Neural progenitor cell (in vitro differentiated cells): ENCODE measurements at places on chromosomes 4 and X. TPM values are rescaled to one million over a fixed set of nuclear protein-coding genes. Genes with fewer than 3 reads are reported as not detected.

GRCh38 chrX:105658136-105658535, 164.2 kb upstream of the NRK start:
- no peak for DNase-seq

DNA sequence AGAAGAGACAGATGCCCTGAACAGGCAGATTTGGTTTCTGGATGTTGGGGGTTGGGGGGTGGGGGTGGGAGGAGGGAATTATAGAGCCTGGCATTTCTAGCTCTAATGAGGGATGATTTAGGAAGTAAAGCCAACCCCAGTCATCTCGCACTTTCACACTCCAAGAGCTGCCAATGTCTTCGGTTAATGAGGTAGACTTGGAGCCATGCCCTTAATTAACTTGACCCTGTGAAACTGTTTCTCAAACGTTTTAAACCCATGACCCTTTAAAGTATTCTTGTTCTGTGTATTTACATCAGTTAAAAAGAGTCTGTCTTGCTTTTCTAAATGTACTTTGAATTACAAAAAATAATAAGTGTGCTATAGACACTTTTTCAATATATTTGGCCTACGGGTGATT, 466.9 kb downstream of the FAT4 start:
- no peak for DNase-seq

DNA sequence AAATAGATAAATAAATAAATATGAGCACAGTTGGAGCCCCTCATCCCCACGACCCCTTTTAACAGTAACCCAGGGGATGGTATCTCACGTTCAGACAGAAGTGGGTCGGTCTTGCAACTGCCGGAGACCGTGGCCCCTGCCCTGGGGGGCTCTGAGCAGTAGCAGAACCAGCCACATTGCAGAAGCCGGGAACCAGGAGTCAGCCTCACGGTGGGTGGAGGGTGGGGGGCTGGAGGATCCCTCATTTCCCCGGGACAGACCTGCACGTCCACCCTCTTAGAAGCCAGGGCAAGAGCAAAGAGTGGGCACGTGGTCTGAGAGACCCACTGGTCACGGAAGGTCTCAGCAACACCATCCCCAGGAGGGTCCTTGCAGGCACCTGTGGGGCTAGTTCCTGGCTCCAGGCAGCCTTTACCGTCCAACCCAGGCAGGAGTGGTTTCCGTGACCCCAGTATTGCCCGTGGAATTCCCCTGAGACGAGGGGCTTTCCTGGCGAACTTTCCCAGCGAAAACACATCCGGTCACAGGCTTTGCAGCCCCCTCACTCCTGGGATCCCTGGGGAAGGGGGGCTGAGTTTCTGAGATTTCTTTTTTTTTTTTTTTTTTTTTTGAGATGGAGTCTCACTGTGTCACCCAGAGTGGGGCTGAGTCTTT, 8.8 kb upstream of the IL3RA start:
- DNase-seq, result no peak

DNA sequence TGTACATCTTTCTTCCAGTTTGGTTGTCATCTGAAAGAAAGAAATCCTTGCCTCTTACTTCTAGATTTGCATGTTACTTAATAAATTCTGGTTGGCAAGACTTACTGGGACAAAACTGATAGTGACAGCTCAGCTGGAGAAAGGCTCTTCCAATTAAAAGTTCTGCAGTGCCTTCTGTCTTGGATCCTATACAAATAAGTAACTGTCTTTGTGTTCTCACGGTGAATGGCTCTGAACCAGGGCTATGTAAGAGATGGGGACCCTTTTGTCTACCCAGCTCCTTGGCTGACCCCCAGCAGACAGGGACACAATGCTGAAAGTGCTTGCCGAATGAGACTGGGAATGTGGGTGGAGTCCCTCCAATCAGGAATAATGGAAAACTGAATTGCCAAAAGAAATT, 89.5 kb downstream of the AASDH start:
- peak; percentile 88 for DNase-seq

The KLHL4 gene
- total RNA-seq, result 0.17 and 0.22 TPM in 2 replicates

The SLC9B2 gene
- total RNA-seq, result 9.7 and 14.6 TPM in 2 replicates

The TRIM2 gene
- 87.6 and 90.2 TPM in 2 replicates for total RNA-seq

The PROM1 gene
- 43.0 and 55.9 TPM in 2 replicates for total RNA-seq
